ENCODE measurements at places on chromosomes 2 and 18. TPM values are rescaled to one million over a fixed set of nuclear protein-coding genes. Genes with fewer than 3 reads are reported as not detected.

DNA sequence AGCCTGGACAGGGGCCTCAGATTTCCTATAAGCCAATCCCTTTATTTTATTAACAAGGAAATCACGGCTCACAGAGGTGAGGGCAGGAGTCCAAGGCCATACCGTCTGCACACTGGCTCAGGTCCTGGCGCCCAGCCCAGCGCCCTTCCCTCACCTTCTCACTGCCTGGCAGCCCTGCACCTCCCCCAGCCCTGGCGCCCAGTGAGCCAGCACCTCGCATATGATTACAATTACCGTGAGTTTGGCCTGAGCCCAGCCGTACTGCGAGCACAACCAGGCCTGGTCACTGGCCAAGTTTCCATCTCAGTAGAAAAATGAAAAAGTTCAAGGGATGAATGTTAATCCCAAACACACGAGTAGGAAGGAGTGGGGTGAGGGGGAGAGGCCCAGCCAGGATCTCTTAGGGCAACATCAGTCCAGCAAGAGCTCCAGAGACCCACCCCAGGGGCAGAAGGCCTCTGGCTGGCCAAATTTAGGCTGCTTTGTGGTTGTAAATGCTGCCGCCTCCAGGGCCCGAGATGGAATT is 68.4 kb downstream of the MCFD2 start:
- H3K4me3 ChIP-seq = no peak overlapping the region
- DNase-seq = no peak
- no peaks in the 10 kb centered on the region for H3K4me1 ChIP-seq
- H3K27ac ChIP-seq = no peak overlapping the region
- no peaks in the 10 kb centered on the region for H3K36me3 ChIP-seq

The PLGLB1 gene
- 3.2 TPM for total RNA-seq

DNA sequence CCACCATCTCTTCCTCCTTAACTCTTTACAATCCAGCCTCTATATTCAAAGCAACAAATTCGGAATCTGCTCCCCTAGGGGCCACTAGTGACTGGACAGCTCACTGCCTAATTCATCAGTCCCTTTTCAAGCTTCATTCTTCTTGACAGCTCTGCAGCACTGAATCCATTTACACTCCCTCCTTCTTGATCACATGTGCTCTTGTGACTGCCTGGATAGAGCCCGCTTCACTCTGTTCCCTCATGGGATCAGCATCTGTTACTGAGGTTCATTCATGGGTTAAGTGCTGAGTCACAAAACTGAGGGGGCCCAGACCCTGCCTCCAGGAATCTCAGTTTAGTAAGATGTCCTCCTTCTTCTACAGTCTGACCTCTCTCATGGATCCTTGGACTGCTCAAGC is 81.5 kb downstream of the CYRIA start:
- no peaks in the 10 kb centered on the region for H3K4me1 ChIP-seq
- no peaks in the 10 kb centered on the region for H3K36me3 ChIP-seq
- no peak overlapping the region for H3K27ac ChIP-seq
- no peak for DNase-seq
- H3K27me3 ChIP-seq = no peaks in the 10 kb centered on the region
- no peak overlapping the region for H3K4me3 ChIP-seq

The NFU1 gene
- 40.4 TPM for total RNA-seq

- H3K27me3 ChIP-seq = no peaks in the 10 kb centered on the region
- DNase-seq = no peak
- no peak overlapping the region for H3K27ac ChIP-seq
These were observed 361.9 kb downstream of the CYRIA start for GRCh38 chr2:16303761-16304160.

DNA sequence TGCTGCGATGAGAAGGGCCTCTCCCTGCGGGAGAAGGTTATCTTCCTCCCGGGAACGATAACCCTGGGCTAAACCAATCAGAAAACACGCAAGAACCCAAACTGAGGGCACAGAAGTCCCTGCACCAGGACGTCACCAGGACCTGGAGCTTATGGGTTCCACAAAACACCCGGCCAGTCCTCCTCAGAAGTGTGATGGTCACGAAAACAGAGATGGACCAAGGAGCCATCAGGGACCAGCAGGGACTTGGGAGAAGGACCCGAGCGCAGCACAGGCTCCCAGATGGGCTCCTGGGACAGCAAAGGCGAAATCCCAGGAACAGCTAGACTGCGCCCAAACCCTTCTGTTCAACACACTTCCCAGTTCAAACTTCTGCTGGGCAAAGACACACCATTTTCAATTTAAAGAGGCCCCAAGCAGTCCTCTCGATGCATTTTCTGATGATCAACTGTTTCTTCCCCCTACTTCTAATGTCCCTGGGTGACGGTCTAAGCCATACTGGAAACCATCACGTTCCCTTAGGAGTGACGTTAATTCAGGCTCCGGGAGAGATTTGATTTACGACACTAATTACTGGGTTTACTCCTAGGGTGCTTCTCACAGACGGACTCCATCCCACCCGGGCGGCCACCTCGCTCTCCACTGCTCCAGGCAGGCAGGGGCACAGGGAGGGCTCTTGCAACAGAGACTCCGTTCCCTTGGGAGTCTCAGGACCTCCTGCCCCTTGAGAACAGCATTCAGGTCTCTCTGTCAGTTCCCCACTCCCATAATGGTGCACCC is 29.2 kb downstream of the ZNF516 start:
- H3K27ac ChIP-seq = no peak overlapping the region
- peaks cover 17% of the 10 kb centered on the region for H3K4me1 ChIP-seq
- H3K36me3 ChIP-seq = no peaks in the 10 kb centered on the region

The DNAJC5G gene
- not detected for total RNA-seq

DNA sequence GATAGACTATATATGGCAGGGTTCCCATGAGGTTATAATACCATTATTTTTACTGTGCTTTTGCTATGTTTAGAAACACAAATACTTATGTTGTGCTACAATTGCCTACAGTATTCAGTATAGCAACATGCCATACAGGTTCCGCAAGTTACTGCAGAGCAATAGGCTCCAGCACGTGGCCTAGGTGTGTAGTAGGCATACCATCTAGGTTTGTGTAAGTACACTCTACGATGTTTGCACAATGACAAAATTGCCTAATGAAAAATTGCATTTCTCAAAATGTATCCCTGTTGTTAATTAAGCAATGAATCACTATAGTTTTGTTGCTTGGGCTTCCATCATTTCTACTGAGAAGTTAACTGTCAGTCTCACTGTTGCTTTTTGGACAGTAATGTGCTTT is 9.8 kb downstream of the CD302 start:
- no peak overlapping the region for H3K27ac ChIP-seq
- no peaks in the 10 kb centered on the region for H3K36me3 ChIP-seq

- H3K36me3 ChIP-seq = no peaks in the 10 kb centered on the region
- DNase-seq = no peak
- peaks cover 7% of the 10 kb centered on the region for H3K27me3 ChIP-seq
These were observed 16.4 kb upstream of the CYP1B1 start for GRCh38 chr2:38092196-38092902.

DNA sequence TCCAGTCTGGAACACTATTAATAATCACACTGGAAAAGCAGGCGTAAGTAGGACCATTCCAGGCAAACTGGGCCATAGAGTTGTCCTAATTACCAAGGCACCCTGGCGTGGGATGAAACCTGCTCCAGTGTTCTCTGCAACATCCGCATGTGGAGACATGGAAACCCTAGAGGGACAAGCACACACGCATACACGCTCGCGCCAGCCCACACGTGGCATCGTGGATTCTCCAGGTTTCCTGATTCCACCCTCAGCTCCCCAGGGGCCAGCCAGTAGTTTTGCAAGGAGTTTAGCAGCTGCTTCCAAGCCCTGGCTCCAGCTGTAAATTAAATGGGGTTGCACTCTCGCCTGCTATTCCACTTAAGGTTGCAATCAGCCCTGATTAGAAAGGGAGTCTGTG is 127.7 kb downstream of the DYSF start:
- no peak overlapping the region for H3K4me3 ChIP-seq
- DNase-seq = no peak
- no peak overlapping the region for H3K27ac ChIP-seq
- no peaks in the 10 kb centered on the region for H3K36me3 ChIP-seq
- no peaks in the 10 kb centered on the region for H3K27me3 ChIP-seq

The CDH7 gene
- total RNA-seq = not detected

DNA sequence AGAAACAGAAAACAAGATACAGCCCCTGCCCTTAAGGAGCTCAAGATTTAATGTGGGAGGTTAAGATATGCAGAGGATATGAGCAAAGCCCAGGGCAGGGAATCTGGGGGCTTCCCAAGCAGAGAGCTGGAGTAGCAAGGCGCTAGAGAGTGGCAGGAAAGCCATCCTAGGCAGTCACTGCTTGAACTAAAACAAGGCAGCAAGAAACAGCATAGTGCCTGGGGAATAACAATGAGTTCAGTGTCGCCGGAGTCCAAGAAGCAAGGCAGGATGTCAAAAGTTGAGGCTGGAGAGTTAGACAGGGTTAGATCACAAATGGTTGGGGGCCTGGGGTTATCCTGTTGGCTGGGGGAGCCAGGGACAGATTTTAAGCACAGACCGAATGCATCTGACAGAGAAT is 24.6 kb downstream of the CDH2 start:
- DNase-seq = no peak
- no peak overlapping the region for H3K4me3 ChIP-seq
- no peaks in the 10 kb centered on the region for H3K27me3 ChIP-seq
- H3K4me1 ChIP-seq = no peaks in the 10 kb centered on the region
- H3K36me3 ChIP-seq = no peaks in the 10 kb centered on the region

Measured in CD8-positive, alpha-beta memory T cell (primary cell).